ENCODE measurements at places on chromosomes 5 and 9.
A peak's percentile ranks its signal among the peaks of the same experiment; 100 is the strongest.

DNA sequence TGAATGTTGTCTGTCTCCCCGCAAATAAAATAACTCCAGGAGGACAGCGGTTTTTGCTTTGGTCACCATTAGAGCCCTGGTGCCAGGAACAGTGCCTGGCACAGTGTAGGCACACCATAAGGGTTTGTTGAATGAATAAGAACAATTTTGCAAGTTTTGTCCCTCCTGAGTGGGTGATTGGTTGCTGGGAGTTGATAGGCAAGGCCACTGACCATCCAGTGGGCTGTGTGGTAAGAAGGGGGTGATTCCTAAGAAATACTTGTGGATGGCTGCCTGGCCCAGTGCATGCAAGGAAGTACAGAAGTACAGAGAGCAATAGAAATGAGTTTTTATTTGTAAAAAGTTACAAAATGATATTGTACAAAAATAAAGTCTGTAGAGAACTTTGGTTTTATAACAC is 27.5 kb downstream of the GDNF start:
- DNase-seq = no peak

GRCh38 chr5:74075501-74076484 is 449.8 kb downstream of the ARHGEF28 start:
- no peak for DNase-seq

DNA sequence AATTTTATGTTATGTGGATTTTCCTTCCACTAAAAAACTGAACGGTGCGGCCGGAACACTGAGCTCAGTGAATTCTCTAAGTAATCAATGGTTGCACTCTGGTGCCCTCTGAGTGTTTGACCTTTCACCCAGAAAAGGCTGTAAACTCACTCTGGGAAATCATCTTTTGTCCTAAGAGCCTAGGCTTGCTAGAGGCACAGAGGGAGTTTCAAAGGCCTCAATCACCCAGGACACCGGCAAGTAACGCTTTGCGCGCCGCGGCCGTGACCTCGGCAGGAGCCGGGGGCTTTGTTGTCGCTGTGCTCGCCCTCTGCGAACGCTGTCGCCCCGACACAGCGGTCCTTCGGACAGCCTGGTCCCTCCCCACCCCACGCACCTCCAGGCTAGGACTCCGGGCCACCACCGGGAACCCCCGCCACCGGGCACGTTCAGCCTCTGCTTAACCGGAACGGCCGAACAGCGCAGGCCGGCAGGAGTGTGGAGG is 703 bp downstream of the ISCA1 start:
- DNase-seq = no peak

- no peak for DNase-seq
These were observed 8.3 kb downstream of the COL15A1 start for GRCh38 chr9:98951967-98952366.

- peak; percentile 25 for DNase-seq
These were observed 98.2 kb upstream of the GRHPR start for GRCh38 chr9:37324261-37324683.

- DNase-seq = no peak
These were observed 35.7 kb downstream of the TGFBI start for GRCh38 chr5:136064510-136064909.

DNA sequence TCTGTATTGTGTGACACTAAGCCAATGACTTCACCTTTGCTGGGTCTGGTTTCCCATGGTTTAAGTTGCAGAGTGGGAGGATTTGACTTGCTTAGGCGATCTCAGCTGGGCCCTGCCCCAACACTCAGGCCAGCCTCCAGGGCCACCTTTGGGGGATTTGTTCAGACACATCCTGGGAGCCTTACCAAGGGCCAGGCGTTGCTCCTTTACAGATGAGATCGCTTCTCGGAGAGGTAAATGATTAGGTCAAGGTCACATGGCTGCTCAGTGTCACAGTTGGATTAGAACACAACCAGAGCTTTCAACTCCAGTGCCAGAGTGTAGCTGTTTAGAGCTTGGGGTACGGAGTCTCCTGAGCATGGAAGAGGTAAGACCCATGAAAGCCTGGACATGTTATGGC is 57.5 kb downstream of the COL27A1 start:
- no peak for DNase-seq

- no peak for DNase-seq
These were observed 349.6 kb downstream of the PDE4D start for GRCh38 chr5:59543821-59544442.

- no peak for DNase-seq
These were observed 6.1 kb downstream of the ZDHHC21 start for GRCh38 chr9:14687042-14687719.

GRCh38 chr9:96495341-96495740 is 45.4 kb downstream of the HABP4 start:
- DNase-seq = no peak

GRCh38 chr5:177357459-177358351 is at the start of gene RGS14:
Gene RGS14, plus strand, starts transcription at chr5:177357924. Its CDS starts 101 bp downstream, at chr5:177358025.
- DNase-seq = no peak

- no peak for DNase-seq
These were observed 79.0 kb downstream of the GLDC start for GRCh38 chr9:6566409-6567139.

All from C1 segment of cervical spinal cord (tissue), 14 donors.